Activated CD4-positive, alpha-beta T cell treated with anti-CD3 and anti-CD28 coated beads for 24 hours (primary cell): ENCODE measurements at places on chromosomes 3 and 15.

DNA sequence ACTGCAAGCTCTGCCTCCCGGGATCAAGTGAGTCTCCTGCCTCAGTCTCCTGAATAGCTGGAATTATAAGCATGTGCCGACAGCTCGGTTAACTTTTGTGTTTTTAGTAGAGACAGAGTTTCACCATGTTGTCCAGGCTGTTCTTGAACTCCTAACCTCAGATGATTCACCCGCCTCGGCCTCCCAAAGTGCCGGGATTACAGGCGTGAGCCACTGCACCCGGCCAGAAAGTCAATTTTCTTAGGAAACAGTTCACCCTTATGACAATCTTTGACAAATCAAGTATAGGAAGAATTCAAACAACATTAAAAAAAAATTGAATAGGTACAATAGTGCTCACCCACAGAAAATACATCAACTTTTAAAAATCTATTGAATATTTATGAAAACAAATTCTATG, 23.6 kb upstream of the DUT start:
- no peak for DNase-seq

GRCh38 chr3:95815828-95816227, 998.6 kb upstream of the EPHA6 start:
- no peak for DNase-seq

DNA sequence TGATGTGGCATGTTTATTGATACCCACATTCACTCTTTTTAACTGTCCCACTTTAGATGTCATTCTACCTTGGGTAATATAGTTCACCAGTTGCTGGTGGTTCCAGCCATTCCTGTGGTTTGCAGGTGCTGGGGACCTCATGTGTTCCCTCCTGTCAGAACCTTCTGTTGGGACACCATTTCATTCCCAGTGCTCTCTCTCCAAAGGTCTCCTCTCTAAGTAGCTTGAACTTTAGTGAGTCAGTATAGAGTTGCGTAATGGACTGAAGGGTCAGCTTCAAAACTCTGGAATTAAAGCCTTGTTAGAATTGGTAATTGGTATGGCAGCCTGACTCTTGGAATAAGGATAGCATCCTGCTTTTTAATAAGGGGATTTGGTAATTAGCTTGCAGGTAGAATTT, 108.5 kb downstream of the PLCL2 start:
- no peak for DNase-seq

DNA sequence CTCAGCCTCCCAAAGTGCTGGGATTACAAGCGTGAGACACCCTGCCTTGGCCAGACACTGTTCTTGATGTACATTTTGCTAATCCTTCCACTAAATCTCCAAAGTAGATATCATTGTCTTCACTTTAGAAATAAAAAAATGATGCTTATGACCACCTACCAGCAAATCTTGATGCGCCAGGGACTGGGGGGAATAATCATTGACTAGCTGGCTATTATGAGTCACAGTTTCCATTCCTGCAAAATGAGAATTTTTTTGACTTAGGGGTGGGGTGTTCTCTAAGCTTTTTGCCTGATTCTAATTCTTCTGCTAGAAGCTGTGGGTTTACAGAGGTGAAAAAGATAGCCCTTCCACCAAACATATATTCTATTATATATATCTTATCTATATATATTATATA, 17.1 kb upstream of the RFC4 start:
- no peak for DNase-seq

DNA sequence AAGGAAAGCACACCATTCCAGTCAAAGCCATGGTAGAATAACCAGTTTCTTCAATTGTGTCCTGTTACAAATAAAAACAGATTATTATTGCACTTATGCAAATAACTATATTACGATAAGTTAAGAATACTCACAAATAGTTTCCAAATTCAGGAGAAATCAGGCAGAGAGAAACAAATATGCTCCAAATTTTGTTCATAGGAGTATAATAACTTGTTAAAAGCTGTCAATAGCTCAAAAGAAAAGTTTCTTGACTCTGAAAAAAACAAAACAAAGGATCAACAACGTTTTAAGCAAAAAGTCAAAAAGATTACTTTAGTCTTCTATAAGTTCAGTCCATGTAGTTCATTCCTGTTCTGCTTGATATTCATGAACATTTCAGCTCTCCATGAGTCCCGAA, 59.7 kb upstream of the BDH1 start:
- DNase-seq, result no peak

DNA sequence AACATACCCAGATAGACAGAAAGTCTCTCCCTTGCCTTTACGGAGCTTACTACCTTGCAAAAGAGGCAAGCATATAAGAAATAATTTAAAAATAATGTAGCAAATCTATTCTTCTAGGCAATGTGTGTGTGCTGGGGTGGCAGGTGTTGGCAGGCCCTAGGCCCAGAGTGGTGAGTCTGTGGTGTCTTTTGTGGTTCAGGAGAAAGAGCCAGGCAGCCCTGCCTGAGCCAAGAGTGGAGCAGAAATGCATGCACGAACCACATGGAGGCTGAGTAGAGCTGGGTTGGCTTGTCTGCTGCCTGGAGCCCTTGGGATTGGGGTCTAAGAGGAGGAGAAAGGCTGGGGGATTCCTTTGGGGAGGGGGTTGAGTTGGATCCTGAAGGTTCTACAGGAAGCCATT, 70.2 kb upstream of the MYZAP start:
- no peak for DNase-seq

GRCh38 chr3:105791131-105791530, 77.7 kb downstream of the CBLB start:
- DNase-seq, result no peak

GRCh38 chr15:40767838-40768500, 1.8 kb upstream of the C15orf62 start:
- DNase-seq, result no peak

- DNase-seq, result no peak
These were observed 305.8 kb downstream of the PLCL2 start for GRCh38 chr3:17190353-17191078.
